ENCODE measurements at places on chromosomes 5 and 9.

GRCh38 chr5:6568383-6568782 is 64.5 kb downstream of the NSUN2 start:
- no peak for DNase-seq

DNA sequence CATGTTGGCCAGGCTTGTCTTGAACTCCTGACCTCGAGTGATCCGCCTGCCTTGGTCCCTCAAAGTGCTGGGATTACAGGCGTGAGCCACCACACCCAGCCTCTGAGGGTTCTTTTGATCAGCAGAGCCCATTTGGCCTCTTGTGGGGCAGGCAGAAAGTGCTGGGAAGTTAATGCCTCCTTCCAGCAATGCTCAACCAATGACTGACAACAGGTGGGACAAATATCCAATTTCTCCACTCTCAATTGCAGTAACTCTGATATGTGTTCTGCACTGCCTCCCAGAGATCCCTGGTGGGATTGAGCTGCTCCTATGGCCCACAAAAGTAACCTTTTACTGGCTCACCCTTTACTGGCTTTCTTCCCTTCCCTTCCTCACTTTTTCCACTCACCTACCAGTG is 79.9 kb upstream of the APC start:
- DNase-seq = no peak

DNA sequence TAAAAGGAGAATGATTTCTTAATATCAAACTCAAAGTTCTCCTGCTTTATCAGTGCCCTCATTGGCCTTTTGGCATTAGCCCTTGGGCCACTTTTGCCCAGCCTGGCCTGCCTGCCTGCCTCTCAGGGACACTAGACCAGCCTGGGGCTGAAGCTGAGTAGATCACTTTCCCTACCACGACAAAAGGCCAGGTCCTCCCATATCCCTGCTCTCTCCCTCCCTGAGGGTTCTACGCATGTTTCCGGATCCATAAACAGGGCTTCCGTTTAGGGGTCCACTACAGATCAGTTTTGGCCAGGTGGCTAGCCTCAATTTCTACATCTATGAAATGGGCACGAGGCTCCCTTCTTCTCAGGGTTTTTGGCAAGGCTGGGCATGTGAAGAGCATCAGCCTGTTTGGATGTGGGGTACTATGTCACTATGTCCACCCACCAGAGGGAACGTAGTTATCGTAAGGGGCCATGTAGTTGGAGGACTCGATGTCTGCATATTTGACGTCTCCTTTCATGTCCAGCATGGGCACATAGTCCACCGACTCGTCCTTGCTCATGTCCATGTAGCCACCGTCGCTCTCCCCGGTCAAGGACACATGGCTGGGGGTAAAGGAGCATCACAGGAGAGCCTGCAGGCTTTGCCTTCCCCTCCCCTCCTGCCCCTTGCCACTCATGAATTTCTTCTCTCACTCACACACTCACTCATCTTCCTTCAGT is 34.0 kb downstream of the PDGFRB start:
- DNase-seq = no peak

GRCh38 chr5:25393256-25393655 is 748.5 kb upstream of the CDH10 start:
- no peak for DNase-seq

DNA sequence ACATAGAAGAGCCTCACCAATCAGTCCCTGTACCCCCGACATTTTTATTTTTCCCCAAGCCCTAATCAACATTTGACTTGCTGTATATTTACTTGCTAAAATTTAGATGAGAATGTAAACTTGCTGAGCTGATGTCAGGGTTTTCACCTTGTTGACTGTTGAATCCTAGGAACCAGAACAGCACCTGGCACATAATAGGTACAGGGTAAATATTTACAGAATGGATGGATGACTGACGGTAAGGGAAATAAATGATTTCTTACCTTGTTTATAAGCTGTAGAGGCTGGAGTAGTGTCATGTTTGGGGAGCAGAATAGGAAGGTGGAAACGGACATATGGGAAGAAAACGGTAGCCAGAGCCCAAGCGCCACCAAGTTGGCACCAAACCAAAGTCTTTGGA is 107.0 kb upstream of the NUDT12 start:
- no peak for DNase-seq

DNA sequence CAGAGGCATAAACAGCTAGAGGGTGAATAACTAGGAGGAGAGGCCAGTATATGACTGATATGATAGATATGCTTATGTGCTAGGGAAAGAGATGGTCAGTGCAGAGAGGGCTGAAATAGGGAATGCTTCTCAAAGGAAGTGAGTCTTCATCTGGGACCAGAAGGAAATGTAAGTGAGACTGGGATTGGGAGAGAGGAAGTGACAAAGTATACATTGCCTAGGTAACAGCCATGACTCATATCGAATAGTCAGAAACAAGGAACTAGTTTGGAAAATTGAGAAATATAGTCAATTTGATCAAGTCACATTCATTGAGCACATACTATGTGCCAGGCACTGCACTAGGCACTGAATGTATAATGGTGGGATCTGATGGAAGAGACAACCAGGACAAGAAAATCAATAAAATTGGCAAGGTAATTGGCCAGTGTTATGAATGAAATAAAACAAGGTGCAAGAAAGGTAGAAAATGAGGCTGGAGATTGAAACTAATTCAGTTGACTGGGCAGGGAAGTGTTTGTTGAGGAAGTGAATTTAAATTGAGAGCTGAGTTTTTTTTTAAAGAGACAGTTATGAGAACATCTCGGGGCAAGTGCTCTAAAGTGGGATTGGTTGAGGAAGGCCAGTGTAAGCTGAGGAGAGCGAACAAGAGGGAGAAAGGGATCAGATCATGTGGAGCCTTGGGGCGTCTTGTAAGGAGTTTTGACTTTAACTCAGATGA is 4.3 kb downstream of the ERAP2 start:
- no peak for DNase-seq

GRCh38 chr5:13746026-13746425 is 198.5 kb downstream of the DNAH5 start:
- DNase-seq = no peak

GRCh38 chr9:2270565-2270964 is 255.4 kb downstream of the SMARCA2 start:
- DNase-seq = no peak

GRCh38 chr9:137791947-137792346 is 85.6 kb upstream of the CACNA1B start:
- no peak for DNase-seq

DNA sequence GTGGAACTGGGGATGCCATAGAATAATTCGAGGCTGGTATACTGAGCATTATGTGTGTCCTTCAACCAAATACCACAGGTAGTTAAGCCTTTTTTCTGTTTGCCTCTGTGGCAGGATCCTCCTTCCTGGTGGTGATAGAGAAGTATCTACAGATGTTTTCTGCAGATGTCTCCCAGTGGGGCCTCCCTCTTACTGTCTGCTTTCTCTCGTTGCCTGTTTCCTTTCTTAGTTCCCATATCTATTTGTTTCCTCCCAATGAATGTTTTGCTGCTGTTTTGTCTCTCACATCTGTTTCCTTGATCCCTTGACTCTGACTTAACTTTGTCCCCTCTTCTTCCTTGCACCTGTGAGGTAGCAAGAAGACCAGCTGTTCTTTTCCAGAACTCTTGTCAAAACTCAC is 130.9 kb upstream of the NUDT12 start:
- no peak for DNase-seq

- no peak for DNase-seq
These were observed 983 bp downstream of the GCNT1 start for GRCh38 chr9:76459694-76460635.

DNA sequence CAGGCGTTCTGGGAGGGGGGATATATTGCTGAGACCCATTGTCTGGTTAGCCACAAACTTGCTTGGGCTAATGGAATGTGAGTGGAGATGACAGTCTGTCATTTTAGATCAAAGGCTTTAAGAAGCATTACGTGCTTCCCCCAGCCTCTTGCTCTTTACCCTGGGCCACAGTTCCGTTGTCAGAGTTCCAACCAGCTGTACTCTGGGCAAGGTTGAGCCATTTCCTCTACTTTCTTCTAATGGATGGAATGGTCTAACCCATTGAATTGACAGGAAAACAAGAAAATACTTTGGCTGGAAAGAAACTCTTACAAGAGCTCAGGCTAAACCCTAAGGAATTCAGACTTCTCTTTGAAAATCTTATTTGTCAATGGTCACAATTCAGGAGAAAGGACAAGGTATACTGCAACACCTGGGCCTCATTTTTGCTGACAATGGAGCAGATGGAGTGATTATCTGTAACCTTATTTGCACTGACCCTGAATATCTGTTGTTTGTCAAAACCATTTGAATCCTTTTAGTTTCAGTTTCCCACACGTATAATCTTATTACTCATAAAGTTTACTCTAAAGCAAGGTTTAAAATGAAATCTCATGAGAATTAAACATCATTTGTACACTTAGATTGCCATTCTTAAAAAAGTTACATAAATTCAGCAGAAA is 231.4 kb downstream of the PDE4D start:
- DNase-seq = no peak

DNA sequence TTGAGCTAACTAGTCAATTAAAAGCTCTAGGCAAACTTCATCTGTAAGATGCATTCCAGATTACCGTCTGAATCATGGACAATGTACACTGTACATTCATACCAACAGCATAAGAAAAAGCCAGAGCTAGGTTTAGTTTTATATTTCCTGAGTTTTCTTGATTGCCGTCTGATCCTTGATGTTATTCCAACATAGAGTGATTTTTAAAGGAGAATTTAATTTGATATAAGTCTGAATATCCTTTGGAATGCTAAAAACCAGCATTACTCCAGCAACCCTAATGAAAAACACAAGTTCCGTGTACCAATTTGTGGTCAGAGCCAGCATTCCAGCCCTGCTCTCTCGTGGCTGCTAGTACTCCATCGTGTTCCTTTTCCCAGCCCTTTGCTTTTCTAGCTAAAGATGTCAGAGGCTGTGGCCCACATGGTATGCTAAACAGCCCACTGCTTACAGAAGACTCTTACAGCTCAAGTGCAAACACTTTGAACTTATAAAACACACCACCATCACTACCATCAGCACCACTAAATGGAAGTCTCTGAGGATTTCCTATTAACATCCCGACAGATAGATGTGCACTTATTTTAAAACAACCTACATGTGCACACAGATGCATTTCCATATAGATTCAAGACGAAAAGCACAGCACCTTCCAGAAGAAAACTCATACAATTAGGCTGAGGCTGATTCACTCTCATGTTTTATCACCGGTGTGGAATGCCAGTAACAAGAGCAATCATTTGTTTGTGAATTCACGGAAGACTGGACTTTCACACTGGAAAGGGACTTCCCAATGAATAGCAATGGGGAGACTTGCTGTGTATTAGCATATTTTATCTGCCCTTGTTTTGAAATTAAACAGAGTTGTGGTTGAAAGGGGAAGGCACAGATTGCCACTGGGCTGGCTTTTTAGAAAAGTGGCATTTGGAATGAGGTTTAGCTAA is 246.9 kb upstream of the GAS1 start:
- DNase-seq = no peak

DNA sequence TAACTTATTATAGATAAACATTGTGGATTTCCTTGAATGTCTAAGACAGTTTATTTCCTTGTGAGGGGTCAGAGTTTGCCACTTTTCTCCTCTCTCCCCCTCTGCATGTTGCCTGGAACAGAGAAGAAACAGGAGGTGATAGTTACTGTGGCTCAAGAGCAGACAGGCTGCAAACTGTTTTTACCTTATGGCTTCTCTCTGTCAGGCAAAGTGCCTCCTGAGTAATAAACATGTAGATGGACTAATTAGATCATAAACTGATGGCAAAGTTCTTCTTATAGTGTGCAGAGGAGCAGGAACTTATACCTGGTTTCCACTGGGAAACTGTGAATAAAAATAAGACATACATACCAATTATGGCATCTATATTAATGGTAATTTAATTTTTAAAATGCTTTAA is 133.1 kb upstream of the CDH12 start:
- DNase-seq = no peak

DNA sequence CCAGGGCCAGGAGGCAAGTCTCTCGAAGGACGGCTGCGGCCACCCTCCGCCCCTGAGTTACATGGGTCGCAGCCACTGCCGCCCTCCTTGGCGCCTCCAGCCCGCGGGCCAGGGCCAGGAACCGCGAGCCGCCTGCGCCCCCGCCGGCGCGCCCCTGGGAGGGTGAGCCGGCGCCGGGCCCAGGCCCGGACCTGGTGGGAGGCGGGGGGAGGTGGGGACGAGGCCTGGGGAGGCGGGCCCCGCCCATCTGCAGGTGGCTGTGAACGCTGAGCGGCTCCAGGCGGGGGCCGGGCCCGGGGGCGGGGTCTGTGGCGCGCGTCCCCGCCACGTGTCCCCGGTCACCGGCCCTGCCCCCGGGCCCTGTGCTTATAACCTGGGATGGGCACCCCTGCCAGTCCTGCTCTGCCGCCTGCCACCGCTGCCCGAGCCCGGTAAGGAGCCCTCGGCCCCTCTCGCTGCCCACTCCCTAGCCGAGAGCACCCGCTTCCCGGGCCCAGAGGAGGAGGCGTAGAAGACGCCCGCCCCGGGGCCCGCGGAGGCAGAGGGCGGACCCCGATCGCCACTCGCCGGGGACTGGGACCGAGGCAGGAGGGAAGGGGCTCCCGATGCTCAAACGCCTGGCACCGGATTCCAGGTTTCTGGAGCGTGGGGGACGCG is at the start of gene ASS1:
Gene ASS1 (plus strand): TSS at position 397 of the 657 bp plus-strand sequence. CDS start 7,268 bp downstream, outside the sequence.
- DNase-seq = no peak

DNA sequence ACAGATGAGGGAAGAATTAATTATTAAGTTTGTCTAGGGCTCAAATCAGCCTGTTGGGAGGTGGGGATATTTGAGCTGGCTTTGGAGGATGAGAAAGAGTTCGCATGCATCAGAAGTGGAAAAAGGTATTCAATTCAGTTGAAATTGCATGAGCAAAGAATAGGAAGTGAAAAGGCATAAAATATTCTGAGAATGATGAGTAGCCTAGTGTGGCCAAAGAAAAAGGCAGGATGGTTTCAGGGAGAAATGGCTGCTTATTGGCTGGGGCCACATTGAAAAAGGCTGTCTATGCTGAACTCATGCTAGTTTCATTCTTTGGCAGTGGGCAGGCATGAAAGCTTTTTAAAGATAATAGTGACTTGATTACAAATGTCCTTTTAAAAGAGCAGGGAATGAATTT is 235.4 kb upstream of the RIOK2 start:
- no peak for DNase-seq

GRCh38 chr9:113542741-113543140 is 79.2 kb downstream of the RGS3 start:
- DNase-seq = no peak

GRCh38 chr5:137648361-137648760 is 87.5 kb downstream of the KLHL3 start:
- no peak for DNase-seq

DNA sequence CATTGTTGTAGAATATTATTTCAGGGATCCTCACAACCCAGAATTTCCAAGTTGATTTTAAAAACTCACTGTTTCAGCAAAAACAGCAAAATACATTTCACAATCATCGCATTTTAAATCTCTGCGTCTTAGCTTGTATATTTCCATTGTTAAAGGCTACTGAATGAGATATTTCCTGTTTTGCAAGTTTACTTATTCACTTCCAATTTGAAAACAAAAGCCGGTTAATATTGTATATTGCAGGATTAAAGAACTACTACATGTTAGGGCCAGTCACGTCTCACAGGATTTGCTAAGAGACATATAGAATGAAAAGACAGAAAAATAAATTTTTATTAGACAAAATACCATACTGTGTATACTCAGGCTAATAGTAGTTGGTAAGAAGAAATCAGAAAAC is 395.9 kb upstream of the CDH9 start:
- no peak for DNase-seq

GRCh38 chr5:110735556-110735955 is 3.3 kb upstream of the SLC25A46 start:
- DNase-seq = no peak

- DNase-seq = no peak
These were observed 806 bp upstream of the CDC42SE2 start for GRCh38 chr5:131262953-131263541.

GRCh38 chr9:88781628-88782391 is 209.5 kb upstream of the S1PR3 start:
- DNase-seq = no peak

GRCh38 chr5:141747152-141748141 is 65.4 kb upstream of the ARAP3 start:
- no peak for DNase-seq
